ENCODE measurements at places on chromosomes 12 and 14.

DNA sequence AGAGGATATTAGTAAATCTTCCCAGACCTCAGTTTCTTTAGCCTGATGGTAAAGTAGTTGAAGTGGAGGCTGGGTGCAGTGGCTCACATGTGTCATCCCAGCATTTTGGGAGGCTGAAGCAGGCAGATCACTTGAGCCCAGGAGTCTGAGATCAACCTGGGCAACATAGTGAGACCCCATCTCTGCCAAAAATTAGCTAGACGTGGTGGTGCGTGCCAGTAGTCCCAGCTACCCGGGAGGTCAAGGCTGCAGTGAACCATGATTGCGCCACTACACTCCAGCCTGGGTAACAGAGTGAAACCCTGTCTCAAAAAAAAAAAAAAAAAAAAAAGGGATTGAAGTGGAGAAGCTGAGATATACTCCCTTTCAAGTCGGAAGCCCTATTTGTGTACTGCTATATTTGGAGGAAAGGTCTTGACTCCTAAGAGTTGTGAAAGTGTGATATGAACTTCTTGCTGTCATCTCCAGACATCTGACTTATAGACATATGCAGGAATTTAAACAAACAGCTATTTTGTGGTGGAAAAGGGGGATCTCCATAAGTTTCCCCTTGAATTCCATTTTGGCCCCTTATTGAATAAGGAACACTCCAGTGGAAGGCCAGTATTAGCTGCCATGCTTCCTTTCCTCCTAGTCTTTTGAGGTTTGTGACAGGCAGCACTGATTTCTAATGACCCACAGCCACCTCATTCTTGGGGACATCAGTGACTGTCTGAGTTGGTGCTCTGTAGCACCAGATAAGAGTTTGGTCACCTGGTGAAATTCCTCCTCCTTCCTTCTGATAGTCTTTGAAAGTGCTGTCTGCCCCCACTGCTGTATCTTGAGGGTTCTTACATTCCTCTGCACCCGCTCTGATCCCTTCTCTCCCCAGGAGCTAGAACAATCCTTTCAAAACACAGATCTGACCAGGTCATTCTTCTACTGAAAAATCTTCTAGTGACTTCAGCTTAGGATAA, 7.4 kb downstream of the ELK3 start:
- no peak for DNase-seq

DNA sequence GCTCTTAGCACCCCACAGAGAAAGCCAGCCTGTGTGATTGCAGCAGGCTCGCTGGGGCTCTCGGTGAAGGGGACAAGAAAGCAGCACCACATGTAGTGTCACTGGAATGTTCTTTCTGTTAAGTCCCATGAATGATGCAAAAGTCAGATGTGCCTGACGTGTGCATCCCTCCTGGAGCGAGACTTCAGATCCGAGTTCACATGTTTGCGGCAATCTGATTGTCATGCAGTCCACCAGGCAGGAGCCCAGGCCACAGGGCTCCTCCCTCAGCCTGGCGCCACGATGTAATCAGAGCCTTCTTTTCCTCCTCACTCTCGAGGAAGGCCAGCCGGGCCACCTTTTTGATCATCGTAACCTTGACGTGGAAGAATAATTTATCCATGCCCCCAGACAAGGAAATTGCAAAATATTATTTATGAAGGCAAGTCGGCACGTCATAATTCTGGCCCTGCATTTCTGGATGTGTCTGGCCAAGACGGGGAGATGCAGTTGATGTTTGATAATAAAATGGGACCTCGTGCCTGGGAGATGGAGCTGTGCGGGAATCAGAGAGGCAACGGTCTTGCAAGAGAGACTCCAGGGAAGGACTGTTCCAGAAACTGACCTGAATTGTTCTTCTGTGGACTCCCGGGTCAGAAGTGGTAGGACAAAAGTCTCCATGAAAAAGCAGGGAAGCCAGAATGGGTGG, 214.6 kb downstream of the PHETA1 start:
- no peak for DNase-seq

DNA sequence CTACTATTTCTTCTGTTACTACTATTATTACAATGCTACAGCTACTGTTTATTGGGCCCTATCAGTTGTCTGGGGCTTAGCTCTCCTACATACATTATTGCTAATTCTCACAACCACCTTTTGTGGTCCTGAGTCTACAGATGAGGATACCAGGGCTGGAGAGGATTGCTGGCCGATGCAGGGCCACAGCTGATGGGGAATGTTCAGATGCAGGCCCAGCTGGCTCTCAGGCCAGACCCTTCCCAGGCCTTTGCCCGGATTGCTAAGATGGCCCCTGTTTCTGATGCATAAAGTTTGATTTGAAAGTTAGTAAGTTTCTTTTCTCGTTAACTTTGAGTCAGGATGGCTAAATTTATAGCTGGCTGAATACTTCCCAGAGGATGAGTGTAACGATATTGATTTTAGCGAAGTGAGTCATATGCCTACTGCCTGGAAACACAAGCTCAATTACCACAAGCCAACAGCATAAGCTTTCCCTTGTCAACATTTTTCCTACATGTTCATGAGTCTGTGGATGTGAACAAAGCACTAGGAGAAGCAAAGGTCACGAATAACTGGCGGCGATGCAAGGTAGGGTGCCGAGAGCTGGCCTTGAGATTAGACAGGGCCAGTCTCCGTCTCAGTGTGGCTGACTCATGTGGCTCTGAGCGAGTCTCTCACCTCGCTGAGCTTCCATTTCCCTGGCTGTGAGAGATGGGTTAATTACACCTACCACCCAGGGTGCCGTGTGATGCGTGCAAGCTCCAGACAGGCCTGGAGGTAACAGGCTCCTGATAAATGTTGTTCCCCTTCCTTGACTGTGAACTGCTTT, 111.0 kb downstream of the BEGAIN start:
- DNase-seq, result no peak

DNA sequence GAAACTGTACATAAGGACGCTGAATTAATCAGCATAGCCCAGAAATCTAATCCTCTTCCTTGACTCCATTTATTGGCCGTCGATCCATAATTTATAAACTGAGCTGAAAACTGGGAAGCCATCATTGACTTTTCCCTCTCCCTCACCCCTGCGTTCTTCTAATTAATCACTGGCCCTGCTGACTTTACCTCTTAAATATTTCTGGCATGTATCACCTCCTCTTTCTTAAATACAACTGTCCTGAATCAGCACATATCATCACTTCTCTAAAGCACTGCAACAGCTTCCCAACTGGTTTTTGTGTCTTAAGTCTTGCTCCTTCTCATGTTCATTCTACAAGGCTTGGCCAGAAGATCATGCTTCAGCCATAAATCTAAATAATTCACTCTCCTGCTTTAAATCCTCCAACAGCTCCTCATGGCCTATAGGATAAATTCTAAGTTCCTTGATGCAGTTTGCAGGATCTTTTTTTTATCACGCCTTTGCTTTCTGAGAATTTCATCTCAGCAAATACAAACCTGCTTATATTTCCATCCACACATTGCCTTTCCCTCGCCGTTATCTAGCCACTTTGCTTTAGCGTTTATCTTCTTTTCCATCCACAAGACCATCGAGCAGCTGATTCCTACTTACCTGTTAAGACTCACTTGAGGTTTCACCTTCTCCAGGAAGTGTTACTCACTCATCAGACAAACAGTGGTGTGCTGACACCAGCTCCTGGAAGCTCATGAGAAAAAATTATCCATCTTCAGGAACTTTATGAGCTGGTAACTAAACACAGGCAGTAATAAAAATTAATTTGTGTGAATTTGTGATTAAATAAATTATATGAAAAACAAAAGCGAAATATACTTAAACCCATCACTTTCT, 295.6 kb upstream of the FLRT2 start:
- DNase-seq, result no peak

- DNase-seq, result no peak
Measured at GRCh38 chr12:127489061-127489460, 777.9 kb upstream of the TMEM132C start.

DNA sequence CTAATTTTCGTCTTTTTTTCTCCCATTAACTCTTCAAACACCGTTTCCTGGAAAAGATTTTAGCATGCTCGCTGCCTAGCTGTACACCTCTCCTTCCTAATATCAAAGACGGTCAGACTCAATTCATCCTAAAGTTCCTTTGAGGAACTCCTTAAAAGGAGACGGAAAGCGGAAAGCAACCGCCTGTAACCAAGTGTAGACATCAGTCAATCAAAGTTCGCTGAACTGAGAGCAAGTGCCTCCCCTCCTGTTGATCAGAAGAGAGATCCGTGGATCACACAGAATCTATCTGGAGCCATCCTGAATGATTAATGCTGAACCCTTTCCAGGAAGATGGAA, 412 bp upstream of the TEP1 start:
- no peak for DNase-seq

- DNase-seq, result no peak
Measured at GRCh38 chr14:60943637-60944032, 37.2 kb downstream of the TRMT5 start.

- DNase-seq, result no peak
Measured at GRCh38 chr12:48973941-48974673, 2.6 kb upstream of the WNT10B start.

DNA sequence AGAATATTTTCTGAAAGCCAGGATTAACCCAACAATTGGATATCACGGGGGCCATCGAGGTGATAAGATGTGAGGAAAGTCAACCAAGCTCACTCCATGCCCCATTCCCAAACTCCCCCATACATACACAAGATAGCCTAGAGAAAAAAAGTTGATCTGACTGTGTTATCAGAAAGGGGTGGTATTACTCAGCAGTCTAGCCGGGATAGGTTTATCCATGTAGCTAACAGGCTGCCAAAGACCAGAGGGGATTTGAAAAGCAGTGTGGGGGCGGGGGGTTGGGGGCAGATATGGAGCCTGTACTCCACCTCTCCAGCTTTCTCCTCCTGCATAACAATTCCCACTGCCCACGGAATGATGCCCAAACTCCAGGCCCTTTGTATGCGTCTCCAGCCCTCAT, 13.2 kb upstream of the MAP1LC3B2 start:
- DNase-seq, result no peak

- no peak for DNase-seq
Measured at GRCh38 chr12:69028941-69029729, 96.2 kb upstream of the CPM start.

DNA sequence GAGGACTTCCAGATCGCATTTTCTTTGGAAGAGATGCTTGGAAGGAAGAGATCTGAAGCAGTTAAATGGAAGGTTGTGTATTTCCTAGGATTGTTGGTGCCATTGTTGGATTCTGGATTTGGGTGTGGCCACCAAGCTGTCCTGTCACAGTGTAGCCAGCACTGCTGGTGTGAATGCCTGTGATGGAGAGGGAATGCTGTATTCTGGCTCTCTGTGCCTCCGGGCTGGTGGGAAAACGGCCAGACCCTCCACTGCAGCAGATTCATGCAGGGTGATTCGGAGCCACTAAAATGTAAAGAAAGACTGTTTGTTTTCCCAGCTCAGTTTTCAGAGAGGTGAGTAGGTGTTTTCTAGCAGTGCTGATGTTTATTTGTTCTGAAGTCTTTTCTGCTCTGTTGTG, 30.7 kb upstream of the MANSC4 start:
- DNase-seq, result no peak

DNA sequence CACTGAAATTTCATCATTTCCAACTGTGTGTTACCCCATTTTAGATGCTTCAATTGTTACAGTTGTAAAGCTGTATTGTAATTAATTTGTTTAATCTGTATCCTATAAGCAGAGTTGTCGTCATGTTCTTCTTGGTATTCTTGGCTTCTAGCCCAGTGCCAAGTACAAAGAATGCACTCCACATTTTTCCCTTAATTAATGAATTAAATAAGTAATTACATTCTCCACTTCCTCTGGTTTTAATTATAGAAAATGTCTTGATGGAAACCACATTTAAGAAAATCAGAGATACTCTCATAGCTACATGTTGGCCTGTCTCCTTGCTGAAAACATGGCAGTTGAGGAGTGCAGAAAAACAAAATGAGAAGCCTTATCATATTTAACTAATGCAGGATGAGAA, 746 bp downstream of the DNAI7 start:
- no peak for DNase-seq

All from activated naive CD4-positive, alpha-beta T cell (primary cell).